Liver (tissue), 10 donors: ENCODE measurements at places on chromosomes 3 and 15. TPM values are rescaled to one million over a fixed set of nuclear protein-coding genes. Genes with fewer than 3 reads are reported as not detected.

GRCh38 chr3:133977568-133977967 is 52.2 kb downstream of the SLCO2A1 start:
- no peak for DNase-seq

- no peak for DNase-seq
Measured at GRCh38 chr15:61364871-61365270, 135.8 kb upstream of the RORA start.

- DNase-seq, result no peak
Measured at GRCh38 chr3:133592843-133593242, 19.4 kb downstream of the CDV3 start.

DNA sequence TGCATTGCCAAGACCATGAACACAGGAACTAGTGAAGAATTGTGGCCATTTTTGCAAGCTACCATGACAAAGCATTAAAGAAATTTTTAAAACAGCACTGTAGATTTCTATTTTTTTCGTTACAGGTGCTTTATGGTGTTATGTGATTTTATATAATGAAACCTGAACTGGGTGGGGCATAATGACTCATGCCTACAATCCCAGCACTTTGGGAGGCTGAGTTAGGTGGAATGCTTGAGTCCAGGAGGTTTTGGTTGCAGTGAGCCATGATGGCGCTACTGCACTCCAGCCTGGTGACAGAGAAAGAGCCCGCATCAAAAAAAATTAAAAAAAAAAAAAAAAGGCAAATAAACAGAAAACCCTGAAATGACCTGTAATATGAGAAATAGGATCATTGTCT is 846.7 kb downstream of the EPHA3 start:
- no peak for DNase-seq

DNA sequence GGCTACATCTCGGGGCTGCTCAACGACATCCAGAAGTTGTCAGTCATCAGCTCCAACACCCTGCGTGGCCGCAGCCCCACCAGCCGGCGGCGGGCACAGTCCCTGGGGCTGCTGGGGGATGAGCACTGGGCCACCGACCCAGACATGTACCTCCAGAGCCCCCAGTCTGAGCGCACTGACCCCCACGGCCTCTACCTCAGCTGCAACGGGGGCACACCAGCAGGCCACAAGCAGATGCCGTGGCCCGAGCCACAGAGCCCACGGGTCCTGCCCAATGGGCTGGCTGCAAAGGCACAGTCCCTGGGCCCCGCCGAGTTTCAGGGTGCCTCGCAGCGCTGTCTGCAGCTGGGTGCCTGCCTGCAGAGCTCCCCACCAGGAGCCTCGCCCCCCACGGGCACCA is 17.0 kb downstream of the ANKRD63 start:
- no peak for DNase-seq

DNA sequence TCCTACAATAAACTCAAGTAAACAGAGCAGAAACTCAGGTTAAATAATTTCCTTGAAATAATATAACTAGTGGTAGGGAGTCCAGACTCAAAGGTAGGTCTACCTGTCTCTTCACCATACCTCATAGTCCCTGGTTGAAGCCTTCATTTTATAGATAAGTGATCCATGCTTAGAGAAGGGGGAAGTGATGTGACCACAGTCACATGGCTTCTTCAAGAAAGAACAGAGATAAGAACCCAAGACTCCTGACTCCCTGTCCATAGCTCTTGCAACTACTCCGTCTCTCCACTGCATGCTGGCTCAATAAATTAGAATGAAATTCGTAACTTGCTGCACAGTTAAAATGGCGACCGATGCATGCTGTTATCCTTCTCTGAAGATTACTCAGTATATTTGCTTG is 11.0 kb upstream of the C15orf61 start:
- DNase-seq, result no peak

GRCh38 chr3:10380906-10381305 is 60.0 kb upstream of the SEC13 start:
- no peak for DNase-seq

CFAP100 gene
- not detected for total RNA-seq

KCNMB3 gene
- 2.8 TPM for total RNA-seq

ACKR2 gene
- 19.3 TPM for total RNA-seq

ITIH1 gene
- total RNA-seq, result 1,400 TPM

EEF1AKMT4 gene
- total RNA-seq, result 2.1 TPM
